ENCODE measurements at places on chromosomes 5 and 9. TPM values are rescaled to one million over a fixed set of nuclear protein-coding genes. Genes with fewer than 3 reads are reported as not detected.

The ZNF483 gene
- total RNA-seq = 2.6 TPM

The ACTBL2 gene
- not detected for total RNA-seq

The PCDHB15 gene
- 0.33 TPM for total RNA-seq

The CDHR2 gene
- 0.33 TPM for total RNA-seq

The WDR31 gene
- total RNA-seq = 0.76 TPM

The UBQLN1 gene
- 80.6 TPM for total RNA-seq

The KIF4B gene
- total RNA-seq = 0.05 TPM

The DNAI1 gene
- 0.38 TPM for total RNA-seq

The LCN1 gene
- 0.19 TPM for total RNA-seq

All from thymus (tissue), 14 donors.